Daoy (cell line): ENCODE measurements at places on chromosomes 2 and 18. TPM values are rescaled to one million over a fixed set of nuclear protein-coding genes. Genes with fewer than 3 reads are reported as not detected.

DNA sequence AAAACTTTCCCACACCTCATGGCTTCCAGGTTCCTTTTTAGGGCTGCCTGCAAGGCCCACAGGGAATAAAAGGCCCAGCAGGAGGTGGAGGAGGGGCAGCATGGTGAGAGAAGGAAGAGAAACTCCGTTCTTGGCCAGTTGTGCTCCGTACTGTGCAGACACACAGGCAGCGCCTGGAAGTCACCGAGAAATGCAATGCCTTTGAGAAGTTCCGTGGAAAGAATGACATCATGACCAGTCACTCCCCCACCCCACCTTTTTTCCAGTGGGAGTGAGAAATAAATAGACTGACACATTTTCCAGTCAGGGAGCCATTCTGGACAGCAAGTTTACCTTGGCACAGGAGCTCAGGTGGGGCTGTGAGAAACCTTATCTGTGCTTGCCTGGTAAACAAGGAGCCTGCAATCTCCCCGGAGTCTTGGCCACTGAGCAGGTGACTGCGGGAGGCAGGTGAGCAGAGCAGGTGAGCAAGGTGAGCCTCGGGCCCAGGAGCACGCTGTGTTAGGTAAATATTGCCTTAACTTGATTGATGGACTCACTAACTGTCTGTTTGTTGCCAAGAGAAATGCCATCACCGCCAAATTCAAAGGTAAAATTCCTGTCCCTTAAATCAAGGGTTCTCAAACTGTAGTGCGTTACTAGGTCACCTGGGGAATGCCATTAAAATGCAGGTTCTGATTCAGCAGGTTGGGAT, 13.5 kb upstream of the LBH start:
- no peak for DNase-seq

GRCh38 chr2:25371253-25372241, 29.8 kb upstream of the DNMT3A start:
- DNase-seq, result no peak

MAPK4 gene
- 0.17 TPM in 1 of 2 replicates, not detected in the other for total RNA-seq

GRCh38 chr18:35303610-35304009, 13.6 kb upstream of the ZSCAN30 start:
- no peak for DNase-seq

DNAJC10 gene
- 57.9 and 82.8 TPM in 2 replicates for total RNA-seq

B4GALT6 gene
- 5.8 and 6.0 TPM in 2 replicates for total RNA-seq

PAIP2B gene
- 2.5 and 3.1 TPM in 2 replicates for total RNA-seq

SPR gene
- total RNA-seq, result 33.7 and 39.1 TPM in 2 replicates

GRCh38 chr2:240356700-240357640, 78.5 kb upstream of the GPC1 start:
- DNase-seq, result no peak

ANKRD30B gene
- 0.23 TPM in 1 of 2 replicates, not detected in the other for total RNA-seq

MOCOS gene
- 4.4 and 4.5 TPM in 2 replicates for total RNA-seq

TMEM17 gene
- total RNA-seq, result 1.1 and 1.4 TPM in 2 replicates

- peak; percentile 46 for DNase-seq
Measured at GRCh38 chr2:197889041-197889440, 84.6 kb downstream of the PLCL1 start.

IDH1 gene
- 48.1 and 51.1 TPM in 2 replicates for total RNA-seq

DNA sequence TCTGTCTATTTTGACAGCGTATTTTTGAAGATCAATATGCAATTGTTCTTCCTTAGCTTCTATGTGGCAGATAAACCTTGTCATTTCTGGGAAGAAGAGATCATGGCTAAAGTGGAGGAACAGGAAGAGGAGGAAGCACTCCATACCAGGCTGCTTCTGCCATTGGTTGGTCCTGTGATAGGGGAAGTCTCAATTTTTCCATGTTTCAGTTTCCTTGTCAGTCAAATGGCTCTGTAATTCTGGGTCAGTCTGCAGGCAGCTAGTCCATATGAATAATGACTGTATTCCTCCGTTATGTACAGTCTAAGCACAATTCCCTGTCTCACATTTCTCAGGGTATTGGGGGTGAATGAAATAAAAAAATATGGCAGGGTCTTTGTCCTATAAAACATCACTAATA, 277.6 kb upstream of the CXCR4 start:
- DNase-seq, result no peak

DNA sequence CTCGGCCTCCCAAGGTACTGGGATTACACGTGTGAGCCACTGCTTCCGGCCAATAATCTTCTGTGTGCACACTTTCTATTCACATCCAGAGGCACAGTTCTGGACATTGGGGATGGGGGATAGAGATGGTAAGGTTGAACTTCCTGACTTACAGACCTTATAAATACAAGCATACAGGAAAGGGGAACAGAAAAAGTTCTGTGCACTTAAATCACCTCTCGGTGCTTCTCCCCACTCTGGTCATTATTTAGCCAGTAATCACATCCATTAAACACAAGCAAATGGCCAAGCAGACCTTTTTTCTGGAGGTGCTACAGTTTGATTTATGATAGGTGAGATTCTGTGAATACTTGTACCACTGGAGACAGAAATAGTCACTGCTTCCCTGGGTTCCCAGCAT, 110.6 kb downstream of the CRIM1 start:
- DNase-seq, result no peak
